NT2/D1 (cell line): ENCODE measurements at places on chromosomes 1 and 21.
A peak's percentile ranks its signal among the peaks of the same experiment; 100 is the strongest.

DNA sequence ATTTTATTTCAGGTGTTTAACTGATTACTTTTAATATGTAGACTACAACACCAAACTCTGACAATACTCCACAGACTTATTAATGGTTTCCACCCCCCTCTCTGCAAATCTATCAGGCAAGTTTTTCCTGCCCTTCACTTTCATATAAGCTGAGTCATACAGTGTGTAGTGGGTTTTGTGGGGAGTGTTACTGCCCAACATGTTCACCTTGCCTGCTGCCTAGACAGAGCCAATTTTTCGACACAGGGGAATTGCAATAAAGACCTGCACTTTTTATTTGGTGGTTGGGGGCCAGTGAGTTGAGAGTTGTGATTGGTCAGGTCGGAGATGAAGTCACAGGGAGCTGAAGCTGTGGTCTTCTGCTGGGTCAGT, 119.7 kb downstream of the PPIAL4G start:
- DNase-seq = no peak

DNA sequence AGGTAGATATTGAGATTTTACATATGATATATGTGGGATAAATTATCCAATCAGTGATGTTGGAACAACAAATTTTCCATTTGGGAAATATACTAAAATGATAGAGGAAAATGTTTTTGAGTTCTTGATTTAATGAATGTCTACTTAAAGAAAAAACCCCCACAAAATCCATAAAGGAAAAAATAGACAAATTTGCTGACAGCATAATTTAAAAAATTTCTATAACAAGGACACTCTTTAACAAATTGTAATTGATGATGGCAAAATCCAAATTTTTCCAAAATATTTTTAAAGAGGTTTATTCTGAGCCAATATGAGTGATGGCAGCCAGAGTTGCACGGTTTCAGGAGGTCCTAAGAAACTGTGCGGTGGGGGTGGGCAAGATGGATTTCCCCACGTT, 51.9 kb upstream of the RHOU start:
- no peak for DNase-seq

GRCh38 chr1:38872401-38873026, 634 bp downstream of the MYCBP start:
- peak; percentile 15 for DNase-seq

- DNase-seq = no peak
These were observed 93.8 kb upstream of the AKT3 start for GRCh38 chr1:243943671-243944428.

DNA sequence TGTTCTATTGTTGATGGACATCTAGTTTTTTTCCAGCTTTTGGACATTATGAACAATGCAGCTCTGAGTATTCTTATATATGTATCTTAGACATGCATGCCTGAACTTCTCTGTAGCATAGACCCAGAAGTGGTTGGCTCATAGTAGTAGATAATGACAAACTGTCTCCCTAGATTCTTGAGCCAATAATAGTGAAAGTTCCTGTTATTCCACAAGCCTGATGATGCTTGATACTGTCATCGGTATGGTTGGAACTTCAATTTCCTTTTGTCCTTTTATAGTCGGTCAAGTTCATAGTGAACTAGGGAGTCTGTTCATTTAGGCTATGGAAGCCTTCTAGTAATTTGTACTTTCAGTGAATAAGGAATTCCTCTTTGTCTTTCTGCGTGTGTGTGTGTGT, 56.8 kb downstream of the MTR start:
- no peak for DNase-seq

DNA sequence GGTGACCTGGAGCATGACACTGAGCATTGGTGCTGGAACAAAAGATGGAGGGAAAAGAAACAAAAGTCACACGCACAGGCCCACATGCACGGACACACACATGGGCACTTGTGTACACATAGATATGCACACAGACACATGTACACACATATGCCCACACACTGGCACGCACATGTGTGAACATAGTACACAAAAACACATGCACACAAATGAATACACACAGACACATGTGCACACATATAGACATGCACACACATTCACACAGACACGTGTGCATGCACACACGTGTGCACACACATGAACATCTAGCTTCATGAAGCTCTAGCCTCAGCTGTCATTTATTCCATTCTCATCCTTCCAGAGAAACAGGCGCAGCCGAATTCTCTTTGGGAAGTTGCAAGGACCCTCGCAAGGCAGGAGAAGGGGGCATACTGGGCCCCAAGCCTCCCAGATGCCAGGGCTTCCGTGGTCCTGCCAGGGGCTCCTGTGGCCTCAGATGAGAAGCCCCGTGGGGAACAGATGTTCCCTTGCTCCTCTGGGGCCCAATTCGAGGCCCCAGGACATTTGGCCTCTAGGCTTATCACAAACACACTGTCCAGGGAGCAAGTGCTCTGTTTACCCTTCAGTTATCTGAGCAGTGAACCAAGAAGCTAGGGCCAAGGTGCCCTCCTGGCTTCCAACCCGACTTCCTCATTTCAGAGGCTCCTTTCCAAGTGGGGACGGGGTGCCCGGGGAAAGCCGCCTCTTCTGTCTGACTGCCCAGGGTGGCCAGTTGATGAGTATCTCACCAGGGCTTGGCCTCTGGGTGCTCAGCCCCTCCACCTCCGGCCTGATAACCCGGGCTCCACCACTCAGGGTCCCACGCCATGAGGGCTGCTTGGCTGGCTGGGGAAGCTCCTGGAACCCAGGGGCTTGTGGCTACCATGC, 116.4 kb upstream of the ARHGEF16 start:
- DNase-seq = no peak
